Right ventricle myocardium superior (tissue), 1 donor: ENCODE measurements at places on chromosomes 5 and 9. TPM values are rescaled to one million over a fixed set of nuclear protein-coding genes. Genes with fewer than 3 reads are reported as not detected.

DNA sequence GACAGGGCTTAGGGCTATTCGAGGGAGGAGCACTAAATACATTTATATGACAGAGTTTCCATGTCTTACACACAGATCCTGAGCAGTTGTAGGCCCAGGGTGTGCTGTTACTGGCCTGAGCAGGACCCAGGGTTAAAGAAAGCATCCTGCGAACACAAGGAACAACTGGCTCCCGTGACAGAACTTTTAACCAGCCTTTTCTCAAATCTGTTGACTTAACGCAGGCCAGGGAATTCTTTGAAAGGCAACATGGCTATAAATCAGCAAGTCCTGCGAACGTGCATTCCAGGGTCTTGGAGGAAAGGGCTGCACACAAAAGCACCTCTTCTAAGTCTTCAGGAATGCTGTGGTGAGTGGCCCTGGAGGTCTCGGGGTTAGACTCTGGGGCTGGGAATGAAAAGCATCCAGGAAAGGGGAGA, 45.2 kb upstream of the ANKRD55 start:
- no peak for DNase-seq

GRCh38 chr9:136544964-136545691, 720 bp downstream of the NOTCH1 start:
- peak; percentile 62 for DNase-seq

- DNase-seq = no peak
Measured at GRCh38 chr9:35636135-35636876, 14.4 kb downstream of the SIT1 start.

DNA sequence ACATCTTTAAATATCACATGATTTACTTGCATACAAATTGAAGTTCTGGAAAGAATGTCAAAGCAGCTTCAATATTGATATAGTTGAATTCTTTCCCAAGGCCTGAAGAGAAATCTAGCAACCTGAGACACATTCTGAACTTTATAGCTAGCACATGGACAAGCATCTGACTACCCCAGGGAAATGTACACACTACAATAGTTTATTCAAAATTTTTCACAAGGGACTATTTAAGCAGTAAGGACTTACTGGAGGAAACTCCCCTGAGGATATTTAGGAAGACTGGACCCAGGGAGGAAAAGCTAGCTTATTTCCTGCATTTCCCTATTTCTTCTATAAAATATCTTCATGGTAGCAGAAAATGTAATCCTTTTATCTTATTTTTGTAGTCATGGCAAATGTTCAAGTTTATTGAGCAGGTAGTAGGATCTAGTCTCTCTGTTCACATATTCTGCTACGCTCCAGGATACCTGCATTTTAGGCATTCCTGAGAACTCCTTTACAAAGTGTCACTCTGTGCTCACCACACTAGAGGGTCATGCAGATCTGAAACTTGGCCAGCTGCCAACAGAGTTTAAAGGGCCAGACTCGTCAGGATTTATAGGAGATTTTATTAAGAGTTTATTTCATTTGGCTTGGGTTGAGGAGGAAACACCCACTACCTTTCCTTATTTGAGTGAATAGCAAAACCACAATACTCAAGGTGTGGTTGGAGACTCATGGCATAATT, 348.4 kb upstream of the FTMT start:
- DNase-seq = peak; percentile 42

DNA sequence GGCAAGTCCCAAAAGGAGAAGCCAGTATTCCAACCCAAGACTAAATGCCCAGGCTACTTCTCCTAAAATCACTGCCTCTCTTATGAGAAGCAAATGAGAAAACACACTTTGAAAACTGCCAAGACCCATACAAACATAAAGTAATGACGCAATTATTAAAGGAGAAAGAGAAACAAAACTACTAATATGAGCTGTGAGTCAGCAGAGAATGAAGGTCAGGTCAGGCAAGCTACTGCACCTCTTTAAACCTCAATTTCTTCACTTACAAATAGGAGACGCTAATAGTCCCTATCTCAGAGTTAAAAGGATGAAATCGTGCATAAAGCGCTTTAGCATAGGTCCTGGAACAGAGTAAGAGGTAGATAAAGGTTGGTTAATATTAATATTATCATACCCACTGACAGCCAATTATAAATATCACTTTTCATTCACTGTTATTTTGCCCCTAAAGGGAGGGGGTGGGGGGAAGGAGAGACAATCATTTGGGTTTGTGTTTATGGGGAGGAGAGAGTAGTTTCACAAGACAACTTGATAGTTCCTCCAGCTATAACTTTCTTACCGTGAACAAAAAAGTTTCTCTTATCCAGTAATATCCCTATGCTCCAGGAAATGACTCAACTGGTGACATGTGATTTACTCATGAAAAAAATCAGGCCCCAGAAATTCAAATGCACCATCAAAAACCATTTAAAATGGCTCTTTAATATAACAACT, 3.6 kb downstream of the PSMB7 start:
- no peak for DNase-seq

DNA sequence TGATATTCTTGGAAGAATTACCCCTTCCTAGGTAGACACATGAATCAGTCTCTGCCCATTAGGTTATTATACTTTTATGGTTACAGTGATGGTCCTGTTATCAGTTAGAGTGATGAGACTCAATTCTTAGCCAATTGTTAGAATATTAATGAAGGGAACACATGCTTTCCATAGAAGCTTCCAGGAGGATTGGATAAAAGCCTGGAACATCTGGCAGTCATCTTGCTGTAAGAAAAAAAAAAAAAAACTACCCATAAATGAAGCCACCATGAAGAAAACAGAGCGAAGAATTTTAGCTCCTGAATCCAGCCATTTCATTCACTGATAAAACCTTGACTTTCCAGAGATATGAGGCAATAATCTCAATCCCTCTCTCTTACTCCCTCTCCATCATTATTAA, 262.5 kb upstream of the GRIN3A start:
- DNase-seq = no peak

GRCh38 chr5:160158087-160158486, 38.8 kb upstream of the PWWP2A start:
- DNase-seq = no peak

GRCh38 chr9:95317893-95318211, 343 bp upstream of the FANCC start:
- no peak for DNase-seq

PROB1 gene
- total RNA-seq = 50.3 TPM

GRCh38 chr9:68844631-68845612, 139.9 kb downstream of the PIP5K1B start:
- DNase-seq = peak; percentile 59

DNA sequence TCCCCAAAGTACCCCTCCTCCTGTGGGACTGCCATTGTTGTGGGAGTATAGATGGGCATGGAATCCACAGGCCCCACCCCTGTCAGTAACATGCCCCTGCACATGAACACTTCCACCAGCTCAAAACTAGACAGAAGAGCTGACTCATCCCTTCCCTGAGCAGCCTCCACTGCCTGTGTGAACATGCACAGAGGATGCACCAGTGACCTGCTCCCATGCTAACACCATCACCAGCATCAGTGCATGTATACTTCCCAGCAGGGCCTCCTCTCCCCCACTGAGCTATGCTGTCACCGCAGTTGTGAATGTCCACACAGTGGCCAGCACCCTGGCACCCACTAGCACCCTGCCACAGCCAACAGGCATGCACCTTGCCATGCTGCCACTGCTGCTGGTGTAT, 939.8 kb downstream of the EFNA5 start:
- no peak for DNase-seq

GRCh38 chr5:88826646-88827585, 56.1 kb downstream of the MEF2C start:
- DNase-seq = peak; percentile 48

DNA sequence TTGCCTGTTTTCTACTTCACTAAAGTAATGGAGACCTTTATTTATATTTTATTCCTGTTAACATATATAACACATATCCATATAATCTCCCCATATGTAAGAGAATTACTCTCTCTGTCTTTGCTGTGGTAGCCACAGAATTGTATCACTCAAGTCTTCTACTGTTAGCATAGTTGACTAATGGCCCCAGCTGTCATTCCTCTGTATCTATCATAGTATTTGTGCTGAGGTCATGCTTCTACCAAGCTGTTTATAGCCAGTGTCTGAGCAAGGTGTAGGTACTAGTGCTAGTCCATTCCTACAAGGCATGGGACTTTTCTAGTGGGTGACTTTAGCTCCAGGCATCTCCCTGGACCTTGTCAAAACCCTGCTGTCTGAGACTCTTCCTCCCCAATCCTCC, 244.1 kb downstream of the KIAA0825 start:
- DNase-seq = no peak

B4GALT1 gene
- 41.0 TPM for total RNA-seq

- no peak for DNase-seq
Measured at GRCh38 chr9:124441291-124441690, 9.0 kb upstream of the ADGRD2 start.

GRCh38 chr5:122350496-122350895, 38.5 kb downstream of the SNCAIP start:
- no peak for DNase-seq

- no peak for DNase-seq
Measured at GRCh38 chr9:94280409-94280989, 21.4 kb downstream of the ZNF169 start.

- no peak for DNase-seq
Measured at GRCh38 chr5:151925340-151925739, 689 bp upstream of the GLRA1 start.

DNA sequence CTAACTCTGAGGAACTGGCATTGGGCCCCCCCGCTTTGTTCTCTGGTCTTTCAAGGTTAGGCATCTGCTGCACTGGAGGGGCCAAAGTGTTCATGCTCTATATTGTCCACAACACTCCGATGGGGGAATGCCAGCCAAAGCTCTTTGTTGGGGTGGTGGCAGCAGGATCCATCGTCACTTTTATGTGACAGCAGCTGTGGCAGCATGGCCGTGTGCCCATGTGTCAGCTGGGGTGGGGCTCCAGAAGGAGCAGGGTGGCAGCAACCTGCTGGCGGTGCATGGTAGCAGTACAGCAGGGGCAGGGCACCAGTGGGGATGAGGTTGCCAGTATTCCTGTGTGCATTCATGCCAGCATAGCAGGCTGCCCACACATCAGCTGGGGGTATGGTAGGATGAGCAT, 28.2 kb downstream of the ITGA2 start:
- DNase-seq = no peak

RNF38 gene
- total RNA-seq = 20.1 TPM

DNA sequence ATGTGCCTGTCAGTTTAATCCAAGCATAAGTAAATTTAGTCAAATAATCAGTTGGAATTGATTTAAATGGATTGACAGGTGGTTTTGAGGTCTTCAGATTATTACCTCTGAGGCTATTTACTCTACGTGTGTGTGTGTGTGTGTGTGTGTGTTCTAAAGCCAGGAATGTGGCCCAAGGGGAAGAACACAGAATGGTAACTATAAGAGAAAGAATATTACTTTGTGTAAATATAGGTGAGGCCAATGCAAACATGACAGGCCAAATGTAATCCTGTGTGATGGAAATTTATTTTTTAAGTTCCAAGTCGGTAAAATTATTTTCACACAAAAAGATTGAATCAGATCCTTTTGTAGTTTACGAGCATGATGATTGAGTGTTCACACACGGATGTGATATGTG, 390.0 kb downstream of the PLK2 start:
- no peak for DNase-seq

GRCh38 chr9:112532427-112532826, 45.8 kb downstream of the KIAA1958 start:
- DNase-seq = no peak

ISCA1 gene
- total RNA-seq = 72.5 TPM

- no peak for DNase-seq
Measured at GRCh38 chr5:26329562-26330189, 708.7 kb downstream of the CDH9 start.

- DNase-seq = no peak
Measured at GRCh38 chr9:83472764-83473163, 65.4 kb downstream of the FRMD3 start.

DNA sequence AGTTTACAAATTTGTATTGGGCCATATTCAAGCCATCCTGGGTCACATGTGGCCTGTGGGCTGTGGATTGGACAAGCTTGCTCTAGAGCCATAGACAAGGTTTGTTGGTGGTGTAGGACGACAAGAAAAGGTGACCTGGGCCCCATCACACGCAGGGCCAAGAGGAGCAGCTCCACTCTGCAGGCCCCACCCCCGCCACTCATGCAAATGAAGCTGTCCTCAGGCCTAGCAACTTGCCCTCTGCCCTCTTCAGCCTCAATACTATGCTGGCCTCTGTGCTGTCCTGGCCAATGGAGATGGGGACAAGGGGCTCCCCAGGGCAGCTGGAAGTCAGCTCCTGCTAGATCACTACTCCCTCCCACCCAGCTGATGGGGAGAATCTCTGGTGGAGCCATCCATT, 55.2 kb upstream of the TMEM252 start:
- DNase-seq = no peak
